ENCODE measurements at places on chromosomes 2 and 18.

- DNase-seq, result no peak
These were observed 19.7 kb upstream of the RIOK3 start for GRCh38 chr18:23433360-23433759.

GRCh38 chr2:219368690-219369191, 19.0 kb downstream of the DNPEP start:
- DNase-seq, result peak; percentile 14

- DNase-seq, result no peak
These were observed 61.1 kb upstream of the TFPI start for GRCh38 chr2:187615364-187615763.

GRCh38 chr2:120398996-120399888, 53.3 kb downstream of the INHBB start:
- peak; percentile 29 for DNase-seq

- no peak for DNase-seq
These were observed 227.4 kb upstream of the MC4R start for GRCh38 chr18:60599995-60600394.

DNA sequence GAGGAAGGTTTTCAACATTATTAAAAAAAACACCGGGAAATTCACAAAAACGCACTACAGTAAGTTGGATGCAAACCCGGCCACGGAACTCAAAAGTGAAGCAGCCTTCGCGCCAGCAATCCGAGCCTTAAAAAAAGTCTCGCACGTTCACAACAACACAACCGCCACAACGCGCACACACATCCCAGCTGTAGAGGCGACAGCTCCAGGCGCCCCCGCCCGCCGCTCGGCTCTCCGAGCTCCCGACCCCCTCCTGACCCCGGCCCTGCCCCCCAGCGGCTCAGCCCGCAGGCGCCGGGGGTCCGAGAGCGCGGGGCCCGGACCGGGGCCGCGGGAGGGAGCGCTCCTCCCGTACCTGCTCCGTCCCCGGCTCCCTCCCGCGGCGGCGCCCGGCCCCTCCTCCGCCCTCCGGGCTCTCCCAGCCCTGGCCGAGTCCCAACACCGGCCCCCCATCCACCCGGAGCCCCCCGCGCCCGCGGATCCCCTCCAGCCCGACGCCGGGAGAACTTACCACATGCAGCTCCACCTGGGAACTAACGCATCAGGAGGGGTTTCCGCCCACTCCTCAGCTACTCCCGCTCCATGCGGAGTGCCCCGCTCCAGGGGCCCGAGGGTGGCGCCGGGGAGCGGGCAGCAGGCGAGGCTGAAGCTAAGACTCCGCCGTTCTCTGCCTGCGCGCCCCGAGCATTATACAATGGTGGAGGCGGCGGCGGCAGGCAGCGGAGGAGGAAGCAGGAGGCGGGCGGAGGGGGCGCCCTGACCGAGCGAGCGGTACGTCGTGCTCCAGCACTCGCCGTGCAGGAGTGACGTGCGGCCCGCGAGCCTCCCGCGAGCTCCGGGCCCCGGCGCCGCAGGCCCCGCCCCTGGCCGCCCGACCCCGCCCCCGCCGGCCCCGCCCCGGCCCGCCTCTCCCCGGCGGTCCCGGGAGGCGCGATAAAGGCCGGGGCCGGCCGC, at the start of gene SERTAD2:
TSS of gene SERTAD2 (minus strand) at position 805 of the 954 bp plus-strand sequence. CDS start 17,042 bp downstream, outside the sequence.
- peak; percentile 64 for DNase-seq

GRCh38 chr2:206456078-206456754, 12.9 kb downstream of the ADAM23 start:
- DNase-seq, result no peak

DNA sequence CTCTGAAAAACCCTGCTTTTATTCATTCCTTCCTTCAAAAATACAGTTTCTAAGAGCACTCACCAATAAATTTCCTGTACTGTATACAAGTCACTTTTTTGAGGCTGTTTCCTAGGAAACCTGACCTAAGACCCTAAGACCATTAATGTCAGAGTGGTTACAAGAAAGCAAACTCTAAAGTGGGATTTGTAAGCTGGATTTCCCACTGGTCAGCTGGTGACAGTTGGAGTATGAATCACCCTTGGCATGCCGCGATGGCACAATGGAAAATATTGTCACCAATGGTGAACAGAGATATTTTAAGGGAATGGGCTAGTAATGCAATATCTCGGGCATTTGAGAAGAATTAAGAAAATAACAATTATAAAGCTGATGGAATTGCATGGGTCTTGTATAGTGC, 101.9 kb downstream of the COL3A1 start:
- no peak for DNase-seq

DNA sequence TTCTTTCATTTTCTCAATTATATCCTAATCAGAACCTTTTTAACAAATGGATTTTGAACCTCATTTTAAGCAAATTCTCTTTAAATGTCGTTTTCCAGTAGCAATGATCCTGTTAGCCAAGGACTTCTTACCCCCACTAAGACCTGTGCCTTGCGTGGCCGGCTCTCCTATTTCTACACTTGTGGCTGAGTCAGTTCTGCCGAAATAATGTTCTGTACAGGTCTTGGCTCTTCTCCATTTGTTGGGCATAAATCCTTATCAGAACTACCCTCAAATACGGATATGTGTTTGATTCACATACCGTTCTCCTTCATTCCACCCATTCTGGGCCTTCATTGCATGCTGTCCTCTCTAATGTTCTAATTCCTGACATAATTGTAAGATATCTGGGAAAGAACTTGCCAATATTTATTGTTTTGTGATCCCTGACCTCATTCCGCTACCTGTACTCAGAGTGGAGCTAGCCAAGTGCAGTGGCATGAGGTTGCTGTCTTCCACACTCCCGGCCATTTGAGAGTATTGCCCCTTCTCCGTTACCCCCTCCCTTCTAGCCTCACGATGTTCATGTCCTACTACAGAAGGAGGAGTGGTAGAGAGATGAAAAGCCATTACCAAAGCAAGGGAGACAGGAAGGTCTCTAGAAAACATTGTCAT, 78.7 kb downstream of the MYOM1 start:
- no peak for DNase-seq
